ENCODE measurements at places on chromosomes 11 and 22.

- DNase-seq, result no peak
Measured at GRCh38 chr22:47012589-47013370, 250.3 kb downstream of the TBC1D22A start.

DNA sequence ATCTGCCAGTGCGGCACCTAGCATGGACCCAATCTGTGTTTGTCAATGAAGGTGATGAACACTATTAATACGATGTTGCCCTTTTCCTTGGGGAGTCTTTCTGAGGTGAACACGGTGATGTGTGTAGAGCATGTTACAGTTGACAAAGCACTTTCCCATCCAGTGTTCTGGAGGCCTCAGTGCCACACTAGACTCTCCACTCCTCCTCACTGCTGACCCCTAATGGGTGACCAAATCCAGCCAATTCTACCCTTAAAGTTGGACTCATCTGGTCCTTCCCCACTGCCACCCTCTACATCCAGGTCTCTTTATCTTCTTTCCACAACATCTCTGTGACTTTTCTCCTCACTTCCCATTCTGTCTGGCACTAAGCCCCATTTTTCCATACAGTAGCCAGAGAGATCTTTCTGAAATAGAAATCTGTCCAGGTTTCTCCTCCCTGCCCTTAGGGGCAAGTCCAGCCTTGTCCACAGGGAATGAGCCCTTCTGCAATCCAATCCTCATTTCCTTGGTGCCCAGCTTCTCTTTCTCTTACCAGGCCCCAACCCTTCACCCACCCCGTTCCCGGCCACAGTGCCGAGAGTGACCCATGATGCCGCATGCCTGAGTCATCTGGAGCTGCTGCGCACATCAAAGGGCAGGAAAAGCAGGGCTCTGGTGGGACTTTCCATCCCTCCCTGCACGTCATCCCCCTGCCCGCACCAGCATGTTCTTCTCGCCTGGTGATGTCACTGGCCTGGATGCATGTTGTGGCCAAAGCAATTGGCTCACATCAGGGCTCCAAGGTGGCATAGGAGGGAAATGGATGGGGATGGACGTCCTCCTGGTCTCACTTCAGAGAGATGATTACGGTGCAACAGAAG lies 64.2 kb downstream of the RASSF10 start:
- DNase-seq, result no peak

DNA sequence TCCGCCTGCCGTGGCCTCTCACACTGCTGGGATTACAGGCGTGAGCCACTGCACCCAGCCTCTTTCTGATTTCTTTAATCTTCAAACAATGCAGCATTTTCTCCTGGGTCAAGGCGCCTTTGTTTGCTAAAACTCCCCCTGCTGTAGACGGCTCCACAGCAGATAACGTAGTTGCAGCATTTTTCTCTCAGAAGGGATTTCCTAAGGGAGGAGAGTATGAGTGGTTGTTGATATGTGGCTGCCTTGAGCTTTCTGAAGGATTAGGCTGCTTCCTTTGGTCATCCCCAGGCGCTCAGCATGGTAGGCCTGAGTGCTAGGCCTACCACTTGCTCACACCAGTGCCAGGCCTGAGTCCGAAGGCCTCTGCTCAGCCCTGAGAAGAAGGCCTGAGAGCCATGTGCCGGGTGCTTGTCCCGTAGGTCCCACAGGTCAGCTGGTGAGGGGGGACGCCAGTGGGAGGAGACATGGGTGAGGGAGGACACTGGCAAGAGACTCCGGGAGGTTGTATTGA lies 18.1 kb downstream of the SMARCB1 start:
- DNase-seq, result no peak

GRCh38 chr11:9629064-9629463 lies 34.8 kb upstream of the SWAP70 start:
- DNase-seq, result no peak

GRCh38 chr11:73466643-73467042 lies 90.4 kb downstream of the RELT start:
- no peak for DNase-seq

Measured in NCI-H2107 (cell line).